Adipose tissue (tissue), 3 donors: ENCODE measurements at places on chromosomes 6 and 20. TPM values are rescaled to one million over a fixed set of nuclear protein-coding genes. Genes with fewer than 3 reads are reported as not detected.

Gene HRH3
- polyA plus RNA-seq: 0.10 TPM

Gene TPMT
- 11.2 TPM for polyA plus RNA-seq

Gene CYB5R4
- 11.7 TPM for polyA plus RNA-seq

Gene NRSN1
- 0.06 TPM for polyA plus RNA-seq

Gene ELOVL4
- polyA plus RNA-seq: 0.25 TPM

Gene RBBP9
- 6.4 TPM for polyA plus RNA-seq

Gene FAM162B
- polyA plus RNA-seq: 2.4 TPM

Gene HNF4A
- polyA plus RNA-seq: 0.68 TPM

Gene TTPAL
- 12.6 TPM for polyA plus RNA-seq

Gene DOK5
- polyA plus RNA-seq: 0.24 TPM

Gene ATP9A
- 10.4 TPM for polyA plus RNA-seq

Gene BEND6
- 0.27 TPM for polyA plus RNA-seq

Gene RIPPLY2
- 0.07 TPM for polyA plus RNA-seq

Gene PPIL6
- polyA plus RNA-seq: 3.0 TPM

Gene RFX6
- polyA plus RNA-seq: not detected

Gene ECT2L
- not detected for polyA plus RNA-seq

Gene AVP
- polyA plus RNA-seq: not detected

Gene RTN4IP1
- polyA plus RNA-seq: 5.7 TPM

Gene PRDM13
- polyA plus RNA-seq: not detected

Gene TREM1
- 0.22 TPM for polyA plus RNA-seq

Gene BTN1A1
- not detected for polyA plus RNA-seq

Gene ANKRD66
- not detected for polyA plus RNA-seq

Gene HMGN3
- 51.7 TPM for polyA plus RNA-seq

Gene PI3
- not detected for polyA plus RNA-seq

Gene MROH8
- polyA plus RNA-seq: 3.6 TPM

Gene SLC35B3
- 11.9 TPM for polyA plus RNA-seq

Gene RHAG
- polyA plus RNA-seq: 0.04 TPM

Gene CDKN1A
- 92.4 TPM for polyA plus RNA-seq

Gene RALGAPA2
- polyA plus RNA-seq: 21.7 TPM

Gene MTFR2
- 0.42 TPM for polyA plus RNA-seq
